ENCODE measurements at places on chromosomes 16 and 17.

DNA sequence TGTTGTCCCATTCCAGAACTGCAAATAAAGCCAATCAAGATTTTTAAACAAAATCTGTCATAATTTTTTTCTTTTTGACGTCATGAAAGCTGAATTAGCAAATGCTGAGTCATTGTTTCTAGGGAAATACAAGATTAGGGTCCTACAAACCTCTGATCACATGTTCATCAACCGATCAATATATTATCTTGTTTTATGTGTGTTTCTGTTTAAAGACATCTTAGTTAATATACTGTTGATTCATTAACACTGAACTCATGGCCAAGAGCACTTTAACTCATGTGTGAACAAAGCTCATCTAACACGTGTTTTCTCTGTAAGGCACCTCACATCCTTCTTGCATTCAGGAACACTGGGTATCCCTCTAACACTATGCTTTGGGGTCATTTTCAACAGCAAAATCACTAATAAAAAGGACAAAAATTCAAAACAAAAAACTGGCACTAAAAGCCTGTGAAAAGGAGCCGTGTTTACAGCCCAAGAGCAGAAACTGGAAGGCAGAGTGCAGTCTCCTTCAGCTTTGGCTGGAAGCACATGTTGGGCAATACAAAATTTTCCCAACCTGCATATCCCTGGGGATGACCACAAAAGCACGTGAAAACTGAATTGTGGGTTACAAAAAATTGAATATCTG is 102.5 kb downstream of the PARN start:
- no peak for DNase-seq

GRCh38 chr17:51739245-51739886 is 419.1 kb downstream of the CA10 start:
- DNase-seq, result no peak

- peak; percentile 63 for DNase-seq
Observed at GRCh38 chr17:75152922-75153779, 1.2 kb downstream of the JPT1 start.

GRCh38 chr16:57361404-57361803 is 2.8 kb downstream of the CCL22 start:
- DNase-seq, result no peak

- DNase-seq, result no peak
Observed at GRCh38 chr17:11097121-11097520, 143.9 kb upstream of the SHISA6 start.

DNA sequence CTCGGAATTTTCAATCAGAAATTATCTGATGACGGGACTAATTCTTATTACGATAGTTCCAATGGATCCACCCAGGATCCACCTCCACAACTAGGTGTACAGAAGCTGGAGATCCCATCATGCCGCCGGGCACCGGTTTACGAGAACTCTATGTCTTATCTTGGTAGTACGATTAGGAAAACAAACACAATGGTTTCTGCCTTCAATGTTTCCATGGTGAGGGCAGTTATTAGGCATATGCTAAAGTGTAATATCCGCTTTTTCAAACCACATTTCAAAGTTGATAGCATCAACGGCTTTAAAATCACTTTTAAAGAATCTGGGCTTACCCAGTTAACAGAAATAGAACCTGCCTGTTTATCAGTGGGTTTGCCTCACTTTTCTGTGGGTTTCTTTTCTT is 705.7 kb downstream of the MAF start:
- DNase-seq, result no peak

GRCh38 chr17:10046786-10047785 is 142.0 kb upstream of the RCVRN start:
- DNase-seq, result no peak

- DNase-seq, result no peak
Observed at GRCh38 chr17:27538156-27538955, 82.1 kb downstream of the KSR1 start.

Measured in NB4 (cell line).